Omental fat pad (tissue), 4 donors: ENCODE measurements at places on chromosomes 12 and 14. TPM values are rescaled to one million over a fixed set of nuclear protein-coding genes. Genes with fewer than 3 reads are reported as not detected.

GALNT9 gene
- total RNA-seq: 36.7 TPM

PIANP gene
- not detected for total RNA-seq

DNA sequence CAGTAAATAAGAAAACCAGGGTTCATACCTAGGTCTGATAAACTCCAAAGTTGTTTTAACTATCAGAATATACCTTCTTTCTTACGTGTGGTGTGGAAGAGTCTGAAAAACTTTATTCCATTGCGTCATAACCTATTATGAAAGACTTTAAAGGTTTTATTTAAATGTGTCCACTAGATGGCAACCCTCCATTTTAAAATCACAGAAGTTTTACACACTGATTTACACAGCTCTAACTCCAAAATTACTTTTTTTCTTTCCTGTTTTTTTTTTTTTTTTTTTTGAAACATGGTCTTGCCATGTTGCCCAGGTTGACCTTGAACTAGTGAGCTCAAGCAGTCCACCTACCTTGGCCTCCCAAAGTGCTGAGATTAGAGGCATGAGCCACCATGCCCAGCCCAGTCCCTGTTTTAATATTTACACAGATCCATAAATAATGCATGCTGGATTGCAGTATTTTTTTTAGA is 17.3 kb upstream of the TMPRSS12 start:
- no peak for DNase-seq

RPGRIP1 gene
- 1.2 TPM for total RNA-seq

SYNDIG1L gene
- 0.48 TPM for total RNA-seq

DNA sequence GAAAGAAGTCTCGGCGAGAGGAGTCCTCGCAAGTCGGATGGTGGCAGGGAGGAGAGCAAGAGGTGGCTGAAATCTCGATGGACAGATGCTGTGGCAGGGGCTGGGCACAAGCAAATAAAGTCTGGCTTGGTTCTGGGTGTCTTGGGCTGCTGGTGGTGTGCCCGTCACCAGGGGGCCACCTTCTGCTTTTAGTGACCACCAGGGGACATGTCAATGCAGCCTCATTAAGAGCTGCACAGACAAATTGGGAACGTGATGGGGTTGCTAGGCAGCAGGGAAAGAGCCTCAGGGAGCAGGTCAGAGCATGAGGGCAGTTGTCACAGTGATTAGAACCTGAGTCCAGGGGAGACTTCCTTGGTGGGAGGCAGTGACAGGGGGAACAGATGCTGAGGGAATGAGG is 44.0 kb downstream of the LRRC74A start:
- no peak for DNase-seq

SMCO2 gene
- total RNA-seq: not detected

LUM gene
- total RNA-seq: 345 TPM

PMCH gene
- total RNA-seq: not detected

DNA sequence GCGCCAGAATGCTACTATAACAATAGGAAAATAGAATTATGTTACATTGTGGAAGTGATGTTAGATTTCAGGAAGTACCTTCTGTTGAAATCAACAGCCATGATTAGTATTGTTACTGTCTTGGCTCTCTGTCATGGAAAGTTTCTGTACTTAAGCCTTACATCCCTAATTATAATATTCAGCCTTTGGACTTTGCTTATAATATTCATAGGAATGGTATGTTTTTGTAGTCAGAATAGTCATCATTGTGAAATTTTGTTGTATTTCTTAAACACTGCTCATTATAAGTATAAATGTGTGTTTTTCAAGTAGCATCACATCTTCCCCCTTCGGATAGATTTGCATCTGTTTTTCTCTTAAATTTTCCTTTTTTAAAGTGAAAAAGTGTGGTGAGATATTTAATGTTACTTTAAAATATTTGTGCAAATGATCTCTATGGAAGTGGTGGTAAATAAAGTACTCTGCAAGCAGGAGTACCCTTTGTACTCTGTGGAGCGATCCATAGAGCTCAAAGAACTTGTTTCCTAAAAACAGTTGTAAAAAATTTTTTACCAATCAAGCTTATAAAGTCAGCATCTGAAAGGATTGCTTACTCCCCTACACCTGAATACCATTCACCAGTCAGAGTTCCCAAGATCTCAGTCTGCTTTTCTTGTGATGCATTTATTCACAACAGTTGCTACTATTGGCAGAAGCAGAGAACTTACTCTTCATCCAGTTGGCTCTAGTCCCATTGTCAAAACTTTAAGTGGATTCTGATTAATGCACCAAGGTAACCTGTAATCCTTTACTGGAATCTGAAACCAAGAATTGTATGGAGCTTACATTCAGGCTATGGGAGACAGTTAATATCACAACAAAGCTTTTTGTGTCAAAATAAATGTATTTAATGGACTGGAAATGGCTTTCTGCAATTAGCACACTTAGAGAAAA is 87.8 kb downstream of the RIC8B start:
- no peak for DNase-seq

DNA sequence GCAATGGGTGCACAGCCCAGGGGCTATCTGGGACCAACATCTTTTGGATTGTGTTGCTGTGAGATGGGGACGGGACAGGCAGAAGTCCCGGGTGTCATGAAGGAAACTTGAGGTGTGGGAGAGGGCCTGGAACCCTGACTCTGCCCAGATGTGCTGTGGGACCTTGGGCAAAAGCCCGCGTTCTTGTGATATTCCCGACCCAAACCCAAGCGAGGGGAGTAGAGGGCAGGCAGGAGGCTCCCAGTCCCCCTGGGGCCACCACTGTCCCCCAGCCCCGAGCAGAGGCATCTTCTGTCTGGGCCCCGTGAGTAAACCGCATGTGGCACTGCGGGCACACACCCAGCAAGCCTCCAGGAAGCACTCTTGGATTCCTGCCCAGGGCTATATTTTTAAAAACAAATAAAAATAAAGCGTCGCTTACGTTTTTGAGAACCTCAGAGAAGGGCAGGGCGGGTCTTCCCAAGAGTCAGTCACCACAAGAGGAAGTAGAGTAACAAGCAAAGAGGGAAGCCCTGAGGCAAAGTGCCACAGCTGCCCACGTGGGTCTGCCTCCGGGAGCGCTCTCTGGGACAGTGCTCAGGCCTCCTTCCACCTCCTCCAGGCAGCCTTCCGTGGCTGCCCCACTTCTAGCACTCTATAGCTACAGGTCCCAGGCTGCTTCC is 39.5 kb downstream of the BEGAIN start:
- DNase-seq: peak; percentile 29

SDS gene
- total RNA-seq: 52.1 TPM

DNA sequence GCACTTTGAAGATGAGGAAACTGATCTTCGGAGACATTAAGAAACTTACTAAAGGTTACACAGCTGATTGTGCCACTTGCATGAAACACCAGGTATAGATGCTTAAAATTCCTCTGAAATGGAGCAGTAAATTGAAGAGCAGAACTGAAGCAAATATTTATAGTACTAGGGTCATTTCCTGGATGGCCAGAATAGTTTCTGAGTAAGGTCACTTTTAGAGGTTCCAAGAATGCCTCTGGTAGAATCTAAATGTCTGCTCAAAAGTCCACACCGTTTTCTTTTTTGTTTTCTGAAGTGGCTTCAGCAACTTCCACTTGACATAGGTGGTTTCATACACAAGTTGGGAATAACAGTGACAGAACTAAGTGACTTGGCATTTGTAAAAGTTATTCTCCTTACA is 19.4 kb downstream of the TPH2 start:
- DNase-seq: no peak

DNA sequence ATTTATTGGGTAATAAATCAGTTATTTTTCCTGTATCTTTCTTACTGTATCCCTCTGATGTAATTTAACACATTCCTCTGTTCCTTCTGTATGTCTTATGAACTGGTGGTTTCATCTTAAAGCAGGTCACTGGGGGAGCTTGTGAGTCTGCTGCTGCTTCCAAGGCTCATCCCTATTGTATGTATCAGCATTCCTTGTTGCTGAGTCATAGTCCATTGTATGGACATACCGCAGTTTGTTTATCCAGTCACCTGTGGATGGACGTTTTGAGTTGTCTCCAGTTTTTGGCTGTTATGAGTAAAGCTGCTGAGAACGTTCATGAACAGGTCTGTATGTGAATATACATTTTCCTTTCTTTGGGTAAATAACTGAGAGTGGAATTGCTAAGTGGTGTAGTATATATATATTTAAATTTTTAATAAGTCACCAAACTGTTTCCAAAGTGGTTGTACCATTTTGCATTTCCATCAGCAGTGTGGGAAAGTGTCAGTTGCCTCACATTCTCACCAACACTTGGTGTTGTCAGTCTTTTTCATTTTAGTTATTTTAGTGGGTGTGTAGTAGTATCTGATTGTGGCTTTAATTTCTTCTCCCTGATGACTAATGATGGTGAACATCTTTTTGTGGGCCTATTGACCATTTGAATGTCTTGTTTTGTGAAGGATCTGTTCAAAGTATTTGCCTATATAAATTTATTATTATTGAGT is 82.7 kb downstream of the BEGAIN start:
- no peak for DNase-seq

DNA sequence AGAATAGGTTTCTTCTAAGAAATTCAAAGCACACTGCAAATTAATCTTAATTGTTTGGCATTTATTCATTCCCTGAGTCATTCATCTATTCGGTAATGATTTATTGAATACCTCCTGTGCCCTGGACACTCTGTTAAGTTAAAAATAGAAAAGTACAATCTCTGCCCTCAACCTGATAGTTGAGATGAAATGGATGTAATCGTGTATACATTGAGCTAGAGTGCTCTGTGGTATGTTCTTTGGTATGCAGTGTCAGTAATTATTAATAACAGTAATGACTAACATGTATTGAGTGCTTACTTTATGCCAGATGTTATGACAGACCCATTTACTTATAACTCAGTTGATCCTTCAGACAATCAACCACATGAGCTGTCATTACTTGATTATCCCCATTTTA is 47.6 kb downstream of the UTP20 start:
- DNase-seq: no peak

ACRBP gene
- 3.5 TPM for total RNA-seq

- DNase-seq: no peak
These were observed 8.4 kb upstream of the C12orf75 start for GRCh38 chr12:105322070-105322469.

OR4M1 gene
- not detected for total RNA-seq

DNA sequence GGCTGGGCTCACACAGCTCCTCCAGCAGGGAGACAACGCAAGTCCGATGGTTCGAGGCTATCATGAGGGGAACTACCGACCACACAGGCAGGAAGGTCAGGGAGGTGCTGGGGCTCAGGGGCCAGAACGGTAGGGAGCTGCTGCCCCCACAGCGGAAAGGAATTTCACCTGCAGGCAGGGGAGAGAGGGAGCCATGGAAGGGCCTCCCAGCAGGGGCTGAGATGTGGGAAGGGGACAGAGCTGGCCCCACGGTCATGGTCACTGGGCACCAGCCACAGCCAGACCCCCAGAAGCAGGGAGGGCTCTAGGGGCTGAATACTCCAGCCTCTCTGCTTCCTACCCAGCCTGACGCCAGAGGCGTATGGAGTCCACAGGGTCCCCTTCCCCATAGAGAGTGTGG is 103.1 kb downstream of the SCARB1 start:
- no peak for DNase-seq

GRCh38 chr14:24312736-24313507 is 1.6 kb downstream of the LTB4R start:
- no peak for DNase-seq

GRCh38 chr14:45249856-45250575 is 3.0 kb downstream of the MIS18BP1 start:
- DNase-seq: no peak

GRCh38 chr12:57148469-57149244 is 1.2 kb upstream of the LRP1-AS start:
- DNase-seq: no peak

DNA sequence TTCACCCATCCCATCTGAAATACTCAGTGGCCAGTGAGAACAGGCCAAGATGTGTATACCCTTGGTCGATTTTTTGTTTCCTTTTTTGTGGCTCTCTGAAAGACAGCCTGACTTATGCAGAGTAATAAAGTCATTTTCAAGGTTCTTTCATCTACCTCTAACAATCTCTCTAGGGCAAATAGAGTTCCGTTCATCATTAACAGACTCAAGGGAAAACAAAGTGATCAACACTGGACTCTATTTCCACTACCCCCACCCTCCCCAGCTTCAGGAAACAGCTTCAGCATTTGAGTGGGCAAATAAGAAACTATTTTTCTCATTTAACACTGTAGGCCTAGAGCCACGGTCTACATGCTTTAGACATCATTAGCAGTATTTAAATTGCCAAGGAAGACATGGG is 15.9 kb downstream of the PRKAB1 start:
- DNase-seq: no peak

KLHL28 gene
- total RNA-seq: 9.0 TPM

SLCO1B1 gene
- total RNA-seq: not detected

GRCh38 chr12:46535376-46535775 is 162.8 kb upstream of the SLC38A2 start:
- DNase-seq: no peak

- DNase-seq: peak; percentile 44
These were observed at the start of gene PAWR for GRCh38 chr12:79690638-79691510. TSS of gene PAWR (minus strand) at chr12:79690964. CDS start at chr12:79690244, 720 bp downstream.
